ENCODE measurements at places on chromosomes 11 and 22.

DNA sequence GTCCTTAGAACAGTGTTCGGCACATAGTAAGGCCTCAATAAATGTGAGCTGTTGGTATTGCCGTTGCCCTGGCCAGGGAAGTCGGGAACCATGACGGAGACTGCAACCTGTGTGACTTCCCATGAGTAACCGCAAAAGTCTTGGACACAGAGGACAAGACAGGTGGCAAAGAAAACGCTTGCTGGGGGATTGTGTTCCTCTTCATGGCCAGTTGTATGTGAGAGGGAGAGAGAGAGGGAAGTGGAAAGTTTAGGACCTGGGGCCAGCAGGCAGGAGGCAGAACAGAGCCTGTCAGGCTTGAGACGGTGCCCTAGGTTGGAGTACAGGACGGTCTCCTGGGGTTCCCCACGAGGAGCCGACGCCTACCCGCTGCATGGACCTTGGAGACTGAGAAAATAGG is 90.2 kb downstream of the CEP164 start:
- no peak for DNase-seq

DNA sequence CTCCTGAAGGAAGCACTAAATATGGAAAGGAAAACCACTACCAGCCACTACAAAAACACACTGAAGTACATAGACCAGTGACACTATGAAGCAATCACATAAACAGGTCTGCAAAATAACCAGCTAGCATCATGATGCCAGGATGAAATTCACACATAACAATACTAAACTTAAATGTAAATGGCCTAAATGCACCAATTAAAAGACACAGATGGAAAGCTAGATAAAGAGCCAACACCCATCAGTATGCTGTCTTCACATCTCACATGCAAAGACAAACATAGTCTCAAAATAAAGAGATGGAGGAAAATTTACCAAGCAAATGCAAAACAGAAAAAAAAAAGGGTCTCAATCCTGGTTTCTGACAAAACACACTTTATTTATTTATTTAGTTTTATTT is 171.7 kb downstream of the TTC28 start:
- DNase-seq: no peak

GRCh38 chr22:40244586-40244985 is 66.9 kb downstream of the TNRC6B start:
- DNase-seq: no peak

DNA sequence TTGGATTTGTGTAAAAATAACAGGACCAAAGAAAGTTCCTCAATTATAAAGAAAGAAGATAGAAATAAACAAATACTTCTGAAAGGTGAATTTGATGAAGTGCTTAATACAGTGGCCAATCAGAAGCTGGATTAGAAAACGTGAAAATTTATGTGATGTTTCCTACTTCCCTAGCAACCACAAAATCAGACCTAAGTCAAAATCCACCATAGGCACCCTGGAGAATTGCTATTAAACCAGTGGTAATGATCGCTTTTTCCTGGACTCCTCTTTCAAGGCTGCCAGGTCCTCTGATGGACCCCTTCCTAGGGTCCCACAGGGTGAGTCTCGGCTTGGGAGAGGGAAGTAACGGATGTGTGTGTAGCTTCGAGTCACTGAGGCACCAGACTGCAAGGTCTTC is 9.6 kb downstream of the WT1 start:
- DNase-seq: no peak

DNA sequence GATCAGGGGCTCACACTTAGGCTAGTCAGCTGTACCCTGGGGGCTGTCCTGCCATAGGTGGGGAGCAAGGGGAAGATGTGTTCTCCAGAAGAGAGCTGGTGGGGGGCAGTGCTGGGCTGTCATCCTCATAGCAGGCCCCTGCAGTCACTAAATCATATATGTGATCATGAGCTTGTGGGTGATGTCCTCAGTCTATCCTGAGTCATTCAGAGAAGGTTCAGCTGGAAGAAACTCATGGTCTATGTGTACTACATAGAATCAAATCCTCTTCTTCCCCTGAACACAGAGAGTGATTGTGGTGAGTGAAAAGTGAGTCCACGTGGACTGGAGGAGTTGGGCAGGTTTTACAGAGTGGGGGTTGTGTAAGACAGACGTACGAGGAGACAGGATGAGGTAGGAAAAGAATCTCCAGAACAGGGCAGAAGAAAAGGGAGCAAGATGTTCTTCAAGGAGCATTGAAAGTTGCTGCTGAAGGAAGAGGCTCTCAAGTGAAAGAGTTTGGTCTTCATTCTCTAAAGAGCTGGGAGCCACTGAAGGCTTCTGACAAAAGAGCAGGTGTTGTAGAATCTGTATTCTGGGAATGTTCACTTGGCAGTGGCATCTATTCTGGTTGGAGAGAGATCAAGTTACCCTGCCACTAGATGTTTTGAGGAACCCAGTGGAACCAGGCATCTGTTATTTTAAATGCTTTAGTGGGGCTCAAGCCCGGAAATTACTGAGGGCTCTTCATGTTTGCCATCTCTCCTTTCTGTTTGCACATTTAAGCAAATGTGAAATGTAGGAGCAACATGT is 68.9 kb downstream of the C22orf31 start:
- DNase-seq: no peak

DNA sequence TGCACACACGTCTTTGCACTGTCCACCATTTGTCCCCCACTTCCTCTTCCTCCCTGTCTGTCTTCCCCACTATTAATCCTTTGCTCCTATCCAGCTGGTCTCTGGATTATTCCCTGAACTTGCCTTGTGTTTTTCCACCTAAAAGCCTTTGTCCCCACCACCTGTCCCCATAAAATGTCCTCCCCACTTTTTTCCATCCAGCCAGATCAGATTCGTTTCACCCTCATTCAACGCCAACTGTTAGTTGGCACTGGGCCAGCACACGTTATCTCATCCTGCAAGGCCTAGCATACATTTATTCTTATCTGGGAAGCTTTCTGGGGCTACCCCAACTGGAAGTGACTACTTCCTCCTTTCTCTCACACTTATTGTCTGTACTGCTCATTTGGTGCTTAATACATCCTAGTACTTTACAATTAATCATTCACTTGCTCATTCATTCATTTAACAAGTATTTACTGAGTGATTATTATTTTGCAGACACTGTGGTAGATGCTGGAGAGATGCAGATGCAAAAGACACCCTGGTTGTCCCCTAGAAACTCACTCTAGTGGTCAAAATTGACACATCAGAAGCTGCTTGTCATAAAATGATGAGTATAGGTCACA is 96.2 kb downstream of the RASSF10 start:
- no peak for DNase-seq

- no peak for DNase-seq
These were observed 408 bp downstream of the PPP2R5B start for GRCh38 chr11:64924910-64925284.

- DNase-seq: no peak
These were observed 190.2 kb downstream of the BUD13 start for GRCh38 chr11:116582571-116582970.

- DNase-seq: no peak
These were observed 55.4 kb downstream of the QSER1 start for GRCh38 chr11:32947978-32948377.

GRCh38 chr11:47924184-47924691 is 56.1 kb upstream of the PTPRJ start:
- no peak for DNase-seq

- no peak for DNase-seq
These were observed 13.7 kb downstream of the NARS2 start for GRCh38 chr11:78560826-78561484.

- no peak for DNase-seq
These were observed 78.5 kb downstream of the MORC2 start for GRCh38 chr22:30889996-30890480.

- DNase-seq: no peak
These were observed 6.5 kb upstream of the IL18BP start for GRCh38 chr11:71992136-71992730.

GRCh38 chr11:110323786-110324185 is 27.4 kb upstream of the RDX start:
- no peak for DNase-seq

DNA sequence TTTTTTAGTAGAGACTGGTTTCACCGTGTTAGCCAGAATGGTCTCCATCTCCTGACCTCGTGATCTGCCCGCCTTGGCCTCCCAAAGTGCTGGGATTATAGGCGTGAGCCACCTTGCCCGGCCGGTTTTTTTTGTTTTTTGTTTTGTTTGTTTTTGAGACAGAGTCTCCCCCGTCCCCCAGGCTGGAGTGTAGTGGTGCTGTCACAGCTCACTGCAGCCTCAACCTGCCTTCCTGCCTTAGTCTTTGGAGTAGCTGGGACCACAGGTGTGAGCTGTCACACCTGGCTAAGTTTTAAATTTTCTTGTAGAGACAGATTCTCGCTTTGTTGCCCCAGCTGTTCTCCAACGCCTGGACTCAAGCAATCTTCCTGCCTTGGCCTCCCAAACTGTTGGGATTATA is 3.2 kb downstream of the PPIL2 start:
- no peak for DNase-seq

DNA sequence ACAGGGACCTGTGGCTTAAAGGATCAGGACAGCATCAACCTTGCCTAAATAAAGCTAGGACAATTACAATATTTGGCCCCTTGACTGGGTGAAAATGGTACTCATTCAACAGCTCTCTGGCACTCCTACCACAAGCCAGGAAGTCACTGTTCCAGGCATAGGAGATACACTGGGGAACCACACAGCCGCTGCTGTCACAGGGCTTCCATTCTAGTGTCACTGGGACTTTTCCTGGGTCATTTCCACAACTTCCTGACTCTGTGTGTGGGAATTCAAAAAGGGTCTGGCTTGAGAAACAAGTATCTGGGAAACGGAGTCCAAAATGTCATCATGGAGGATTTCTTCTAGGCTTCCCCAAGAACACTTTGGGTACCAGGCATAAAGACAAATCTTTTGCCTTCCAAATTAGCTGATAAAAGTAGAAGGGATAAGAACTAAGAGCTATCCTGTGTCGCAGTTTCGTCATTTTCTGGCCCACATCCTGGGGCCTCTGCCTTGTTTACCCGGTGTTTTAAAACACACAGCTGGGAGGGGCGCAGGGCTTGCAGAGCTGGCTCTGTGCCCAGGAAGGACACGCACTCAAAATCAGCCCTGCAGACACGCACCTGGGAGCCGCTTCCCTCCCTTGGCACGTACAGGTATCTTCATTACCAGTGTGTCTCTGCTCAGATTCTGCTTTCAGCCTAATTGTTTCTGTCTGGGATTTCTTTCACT is 38.0 kb downstream of the TMEM45B start:
- DNase-seq: no peak
